RKO (cell line): ENCODE measurements at places on chromosomes 1 and 21.

GRCh38 chr1:221921936-221922335 is 180.0 kb upstream of the DUSP10 start:
- no peak for DNase-seq

DNA sequence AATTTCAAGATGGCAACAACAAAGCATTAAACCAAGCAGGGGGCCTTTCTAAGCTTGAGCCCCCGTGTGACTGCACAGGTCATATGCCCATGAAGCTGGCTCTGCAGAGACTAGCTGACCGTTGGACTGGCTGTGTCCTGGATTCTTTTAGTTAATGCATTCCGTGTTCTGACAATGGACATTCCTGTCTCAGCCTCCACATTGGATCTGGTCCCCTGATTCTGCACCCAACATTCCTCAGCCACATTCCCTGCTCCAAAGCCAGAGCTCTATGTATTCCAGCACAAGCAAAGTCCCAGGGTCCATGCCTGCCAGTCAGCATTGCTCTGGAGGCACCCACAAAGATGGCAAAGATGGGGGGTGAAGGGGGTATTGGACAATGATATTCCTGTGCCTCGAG is 5.1 kb upstream of the NAV1 start:
- DNase-seq: no peak

GRCh38 chr1:211632117-211632807 is 43.2 kb downstream of the NEK2 start:
- no peak for DNase-seq

DNA sequence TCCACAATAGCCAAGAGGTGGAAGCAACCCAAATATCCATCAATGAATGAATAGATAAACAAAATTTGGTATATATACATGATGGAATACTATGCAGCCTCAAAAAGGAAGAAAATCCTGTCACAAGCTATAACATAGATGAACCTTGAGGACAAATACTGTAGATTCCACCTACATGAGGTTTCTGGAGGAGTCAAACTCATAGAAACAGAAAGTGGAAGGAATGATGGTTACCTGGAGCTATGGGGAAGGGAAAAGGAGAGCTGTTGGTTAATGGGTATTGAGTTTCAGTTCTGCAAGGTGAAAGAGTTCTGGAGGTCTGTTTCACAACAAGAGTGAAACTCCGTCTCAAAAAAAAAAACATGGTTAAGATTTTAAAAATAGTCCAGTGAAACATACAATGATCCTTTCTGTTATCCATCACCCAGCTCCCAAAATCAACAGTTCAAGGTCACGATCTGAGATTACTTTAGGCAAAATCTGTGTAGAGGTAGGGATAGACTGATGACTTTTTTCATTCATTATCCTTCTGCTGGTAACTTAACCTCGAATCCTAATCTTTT is 80.8 kb upstream of the HNRNPU start:
- no peak for DNase-seq

GRCh38 chr21:37886726-37887299 is 29.4 kb downstream of the KCNJ6 start:
- DNase-seq: no peak

GRCh38 chr1:235557495-235557894 is 53.2 kb upstream of the B3GALNT2 start:
- DNase-seq: no peak
